ENCODE measurements at places on chromosomes 13 and 19. TPM values are rescaled to one million over a fixed set of nuclear protein-coding genes. Genes with fewer than 3 reads are reported as not detected.

GRCh38 chr19:47564081-47564480, 8.9 kb downstream of the ZNF541 start:
- no peak for DNase-seq

ZNF230 gene
- total RNA-seq, result 4.8 TPM

DNA sequence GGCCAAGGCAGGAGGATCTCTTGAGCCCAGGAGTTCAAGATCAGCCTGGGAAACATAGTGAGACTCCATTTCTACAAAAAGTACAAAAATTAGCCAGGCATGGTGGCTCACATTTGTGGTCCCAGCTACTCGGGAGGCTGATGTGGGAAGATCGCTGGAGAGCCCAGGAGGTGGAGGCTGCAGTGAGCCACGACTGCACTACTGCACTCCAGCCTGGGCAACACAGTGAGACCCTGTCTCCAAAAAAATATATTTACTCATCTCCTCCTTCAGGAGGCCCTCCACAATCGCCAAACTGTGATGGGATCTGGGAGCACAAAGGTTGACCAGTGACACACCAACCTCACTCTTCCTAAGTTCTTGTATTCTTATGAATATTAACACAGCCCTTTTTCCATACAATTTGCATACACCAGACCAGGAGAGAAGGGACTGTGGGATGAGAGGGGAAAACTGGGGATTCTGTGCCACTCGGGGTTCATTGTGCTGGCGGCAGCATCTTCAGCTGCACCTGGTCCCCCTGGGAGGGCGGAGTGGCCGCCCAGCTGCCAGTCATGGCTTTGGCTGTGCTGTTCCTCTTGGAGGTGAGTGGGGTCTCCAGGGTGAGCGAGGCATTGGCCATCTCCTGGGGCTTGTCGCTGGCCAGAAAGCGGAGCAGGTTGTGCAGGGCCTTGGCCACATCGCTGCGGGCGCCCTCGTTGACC, 5.8 kb upstream of the OPA3 start:
- DNase-seq, result no peak

ZNF791 gene
- 41.5 TPM for total RNA-seq

GRCh38 chr13:25241007-25241406, 46.3 kb downstream of the MTMR6 start:
- DNase-seq, result no peak

- DNase-seq, result no peak
Measured at GRCh38 chr19:1783874-1784273, 28.2 kb downstream of the ATP8B3 start.

DNA sequence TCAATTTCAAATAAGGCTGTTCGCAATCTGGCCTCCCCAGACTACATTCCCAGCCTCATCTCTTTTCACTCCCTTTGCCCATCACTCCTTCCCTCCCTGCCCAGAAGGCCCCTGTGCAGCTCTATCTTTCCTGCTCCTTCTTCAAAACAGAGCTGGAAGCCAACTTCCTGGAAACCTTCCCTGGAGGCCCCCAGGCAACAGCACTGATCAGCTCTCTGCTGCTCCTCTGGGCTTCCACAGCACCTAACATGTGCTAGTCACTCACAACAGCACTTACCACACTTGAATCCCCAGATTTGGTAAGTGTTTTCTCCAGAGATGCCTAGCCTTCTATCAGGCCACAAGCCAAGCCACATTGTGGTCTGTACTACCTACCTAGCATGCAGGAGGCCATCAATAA, 9.5 kb downstream of the SMAD9 start:
- DNase-seq, result no peak

All from activated CD8-positive, alpha-beta memory T cell treated with anti-CD3 and anti-CD28 coated beads, Interleukin-2, amount 10 ng/mL, durations not matched to agents 7 days and 5 days (primary cell).